Stimulated activated CD8-positive, alpha-beta memory T cell treated with anti-CD3 and anti-CD28 coated beads, Interleukin-2, amount 100 ng/mL, for 1 hour (primary cell): ENCODE measurements at places on chromosomes 7 and 10.

GRCh38 chr7:29565982-29566746, 2.5 kb downstream of the PRR15 start:
- DNase-seq, result no peak

GRCh38 chr7:112640685-112641084, 149.5 kb downstream of the TMEM168 start:
- DNase-seq, result no peak

DNA sequence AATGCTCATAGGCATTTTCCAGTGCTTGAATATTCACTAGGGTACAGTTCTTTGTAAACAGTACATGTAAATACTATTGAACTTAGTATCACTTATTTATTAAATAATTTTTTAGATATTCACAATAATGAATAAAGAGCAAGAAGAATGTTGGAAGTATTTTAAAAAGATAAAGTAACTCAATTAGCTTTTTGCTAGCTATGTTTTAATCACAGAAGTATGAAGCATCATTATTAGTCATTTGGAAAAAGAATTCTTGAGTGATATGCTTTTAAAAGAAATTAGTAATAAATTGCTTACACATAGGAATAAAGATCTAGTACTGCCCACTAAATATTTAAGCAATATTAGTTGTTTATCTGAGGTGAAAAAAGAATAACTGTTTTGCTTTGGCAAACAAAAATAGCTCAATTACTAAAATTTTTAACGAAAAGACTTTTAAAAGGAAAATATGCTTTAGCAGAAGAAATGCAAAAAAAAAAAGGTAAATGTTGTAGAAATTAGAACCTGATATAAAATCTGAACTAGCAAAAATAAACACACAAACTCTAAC, 66.5 kb downstream of the SGMS1 start:
- DNase-seq, result no peak

DNA sequence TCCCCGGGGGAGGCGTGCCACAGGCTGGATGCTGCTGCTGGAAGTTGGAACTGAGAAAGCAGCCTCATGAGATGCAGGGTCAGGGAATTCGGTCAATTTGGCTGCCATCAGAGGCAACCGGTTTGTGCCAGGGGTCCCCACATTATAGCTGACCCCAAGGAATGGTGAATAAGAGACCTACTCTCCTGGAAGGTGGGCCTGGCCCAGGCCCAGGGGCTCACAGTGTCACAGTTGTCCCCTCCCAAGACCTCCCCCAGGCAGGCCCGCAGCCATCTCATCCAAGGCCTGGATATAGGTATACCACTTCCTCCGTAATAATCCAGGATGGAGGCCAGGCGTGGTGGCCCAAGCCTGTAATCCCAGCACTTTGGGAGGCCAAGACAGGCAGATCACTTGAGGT, 114.6 kb downstream of the NPTX2 start:
- DNase-seq, result no peak

GRCh38 chr7:101790566-101791293, 26.7 kb upstream of the CUX1 start:
- no peak for DNase-seq

- DNase-seq, result no peak
These were observed 129.9 kb downstream of the ADARB2 start for GRCh38 chr10:1607466-1607865.

GRCh38 chr10:86393862-86394455, 27.4 kb upstream of the GRID1 start:
- no peak for DNase-seq

GRCh38 chr10:75101416-75102251, 9.8 kb upstream of the SAMD8 start:
- DNase-seq, result no peak

DNA sequence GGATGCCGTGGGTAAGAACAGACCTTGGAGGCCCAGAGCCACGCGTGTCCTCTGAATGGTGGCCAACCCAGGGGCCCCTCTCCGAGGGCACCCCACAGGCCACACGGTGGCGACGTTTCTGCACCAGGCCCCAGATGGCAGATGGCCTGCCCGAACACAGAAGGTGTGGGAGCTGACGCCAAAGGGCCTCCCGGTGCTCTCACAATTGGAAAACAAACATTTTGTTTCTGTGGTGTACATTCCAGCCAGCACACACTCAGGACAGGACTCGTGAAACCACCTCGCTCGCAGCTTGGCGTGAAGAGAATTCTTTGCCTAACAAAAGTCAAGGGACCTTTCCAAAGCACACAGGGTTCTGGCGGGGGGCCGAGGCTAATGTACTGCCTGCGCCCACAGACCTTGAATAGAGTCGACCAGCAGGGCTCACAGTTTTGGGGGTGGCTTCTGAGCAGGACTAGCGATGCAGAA, 112.1 kb downstream of the FAM53B start:
- DNase-seq, result no peak

GRCh38 chr7:41375582-41375981, 327.3 kb downstream of the INHBA start:
- DNase-seq, result no peak

- no peak for DNase-seq
These were observed 202.6 kb downstream of the GALNT17 start for GRCh38 chr7:71334541-71334940.

DNA sequence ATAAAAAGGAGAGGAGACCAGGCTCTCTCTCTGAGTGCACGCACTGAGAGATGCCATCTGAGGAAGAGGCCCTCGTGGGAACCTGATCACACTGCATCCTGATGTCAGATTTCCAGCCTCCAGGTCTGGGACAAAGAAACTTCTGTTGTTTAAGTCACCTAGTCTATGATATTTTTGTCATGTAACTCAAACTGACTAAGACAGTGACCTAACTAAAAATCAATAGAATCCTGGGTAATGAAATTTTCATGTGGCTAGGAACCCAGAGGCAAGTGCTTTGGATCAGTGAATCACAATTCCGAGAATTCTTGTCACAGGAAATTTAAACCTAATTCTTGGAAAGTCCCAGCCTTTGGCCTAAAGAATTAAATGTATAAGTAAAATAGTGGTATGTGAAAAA, 107.7 kb downstream of the SLC16A9 start:
- no peak for DNase-seq

- DNase-seq, result no peak
These were observed 22.1 kb downstream of the GNA12 start for GRCh38 chr7:2821842-2822507.

DNA sequence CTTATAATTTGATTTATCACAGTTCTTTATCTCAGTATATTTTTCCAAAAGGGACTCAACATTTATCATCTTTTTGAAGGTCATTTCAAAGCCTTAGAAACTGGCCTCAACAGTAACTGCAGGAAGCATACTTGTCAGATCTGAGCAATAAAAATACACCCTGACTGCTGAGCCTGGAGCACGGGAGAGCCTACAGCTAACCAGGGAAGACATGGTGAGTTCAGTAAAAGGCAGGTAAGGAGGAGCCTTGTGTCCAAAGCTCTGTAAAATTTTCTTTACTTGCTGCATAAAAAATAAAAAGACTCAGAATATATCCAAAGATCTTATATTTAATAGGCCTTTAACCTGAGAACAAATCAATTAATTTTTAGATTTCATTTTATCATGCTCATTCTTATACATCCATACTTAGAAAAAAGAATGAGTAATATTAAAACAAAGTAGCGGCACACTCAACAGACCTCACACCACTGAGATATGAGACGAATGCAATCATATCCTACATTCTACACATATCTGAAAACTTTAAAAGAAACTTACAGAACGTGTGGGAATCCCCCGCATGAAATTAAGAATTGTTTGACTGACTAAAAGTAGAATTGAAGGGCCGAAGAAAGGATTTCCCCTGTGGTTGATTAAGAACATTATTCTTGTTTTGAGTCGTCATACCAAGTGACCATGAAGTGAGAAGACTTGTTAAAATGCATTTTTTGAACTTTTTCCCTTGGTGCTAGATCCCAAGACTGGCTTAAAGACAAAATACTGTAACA, 296.4 kb upstream of the MKLN1 start:
- DNase-seq, result no peak

GRCh38 chr10:86362586-86363183, 3.9 kb downstream of the GRID1 start:
- no peak for DNase-seq

DNA sequence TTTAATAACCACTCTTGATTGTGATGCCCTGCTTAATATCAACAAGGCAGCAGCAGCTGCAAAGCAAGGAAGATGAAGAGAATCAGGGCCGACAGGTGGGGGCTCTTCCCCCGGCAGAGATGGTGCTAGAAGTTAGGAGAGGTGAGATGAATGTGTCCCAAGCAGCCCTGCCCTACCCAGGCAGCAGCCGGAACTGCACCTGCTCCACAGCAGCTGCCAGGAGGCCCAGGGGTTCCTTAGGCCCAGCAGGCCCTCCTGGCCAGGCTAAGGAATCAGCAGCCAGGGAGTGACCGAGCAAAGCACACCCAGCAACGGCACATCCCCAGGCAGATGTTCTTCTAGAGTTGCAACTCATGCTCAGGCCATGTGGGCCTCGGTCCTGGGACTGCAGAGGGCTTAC, 17.9 kb downstream of the AFAP1L2 start:
- no peak for DNase-seq

GRCh38 chr7:121643320-121643719, 229.6 kb upstream of the PTPRZ1 start:
- DNase-seq, result no peak

DNA sequence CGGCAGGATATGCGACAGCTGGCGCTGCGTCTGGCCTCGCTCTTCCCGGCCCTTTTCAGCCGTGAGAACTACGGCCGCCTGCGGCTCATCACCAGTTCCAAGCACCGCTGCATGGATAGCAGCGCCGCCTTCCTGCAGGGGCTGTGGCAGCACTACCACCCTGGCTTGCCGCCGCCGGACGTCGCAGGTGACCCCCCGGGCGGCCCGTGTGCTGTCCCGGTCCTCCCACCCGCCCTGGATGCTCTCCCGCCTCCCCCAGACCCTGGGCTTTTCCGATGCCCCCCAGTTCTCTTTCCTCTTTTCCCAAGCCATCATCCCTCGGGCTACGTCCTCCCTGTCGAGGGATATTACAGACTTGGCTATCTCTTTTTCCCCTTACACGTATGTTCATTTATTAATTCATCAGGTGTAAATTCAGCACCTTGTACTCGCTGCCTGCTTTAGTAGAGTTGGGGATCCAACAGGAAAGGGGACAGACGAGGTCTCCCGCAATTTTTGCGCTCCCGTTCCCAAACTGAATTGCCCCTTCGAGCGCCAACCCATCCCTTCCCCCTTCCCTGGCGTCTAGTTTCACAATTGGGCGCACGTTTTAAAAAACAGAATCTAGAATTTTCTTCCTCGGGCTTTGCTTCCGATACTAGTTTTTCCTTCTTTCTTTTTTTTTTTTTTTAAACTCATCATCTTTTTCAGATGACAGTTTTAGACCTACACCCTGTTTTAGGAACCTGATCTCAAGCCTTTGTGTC, 846 bp downstream of the MINPP1 start:
- peak; percentile 4 for DNase-seq

GRCh38 chr7:135317676-135318325, 84.2 kb downstream of the STRA8 start:
- DNase-seq, result no peak

GRCh38 chr10:131149586-131149985, 161.9 kb downstream of the TCERG1L start:
- no peak for DNase-seq

- DNase-seq, result no peak
These were observed 12.2 kb downstream of the PDCD4 start for GRCh38 chr10:110883924-110884323.

DNA sequence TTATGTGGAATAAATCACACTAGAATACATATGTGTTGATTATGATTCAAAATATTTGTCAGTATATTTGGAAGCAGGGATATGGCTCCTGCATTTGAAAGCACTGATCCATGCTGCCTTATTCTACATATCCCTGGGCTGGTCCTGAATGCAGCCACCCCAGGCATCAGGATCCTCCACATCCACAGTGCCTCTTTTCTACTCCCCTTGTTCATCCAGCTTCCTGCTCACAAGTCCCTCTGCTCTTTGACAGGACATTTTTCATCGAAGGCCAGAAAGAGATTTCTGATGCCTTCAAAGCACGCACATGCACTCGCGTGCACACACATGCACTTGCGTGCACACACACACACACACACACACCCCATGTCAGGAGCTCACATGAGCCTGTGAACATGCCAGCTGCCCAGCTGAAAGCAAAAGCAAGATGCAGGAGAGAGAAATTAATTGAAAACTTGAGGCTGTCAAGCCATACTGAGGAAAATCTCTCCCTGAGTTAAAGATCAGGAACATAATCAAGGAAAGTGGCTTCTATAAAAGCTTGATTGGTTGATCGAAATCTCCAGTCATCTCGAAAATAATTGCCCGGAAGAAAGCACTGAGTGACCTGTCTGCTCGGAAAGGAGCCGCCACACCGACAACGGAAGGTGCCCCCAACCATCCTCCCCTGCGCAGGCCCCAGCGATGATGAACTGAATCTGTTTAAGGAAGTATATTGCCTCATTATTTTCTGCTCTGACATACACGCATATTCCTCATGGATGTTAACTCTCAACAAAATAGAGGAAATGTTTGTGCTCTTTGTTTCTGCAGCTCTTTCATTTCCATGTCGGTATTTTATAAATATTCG, 104.0 kb upstream of the ARID5B start:
- DNase-seq, result no peak

DNA sequence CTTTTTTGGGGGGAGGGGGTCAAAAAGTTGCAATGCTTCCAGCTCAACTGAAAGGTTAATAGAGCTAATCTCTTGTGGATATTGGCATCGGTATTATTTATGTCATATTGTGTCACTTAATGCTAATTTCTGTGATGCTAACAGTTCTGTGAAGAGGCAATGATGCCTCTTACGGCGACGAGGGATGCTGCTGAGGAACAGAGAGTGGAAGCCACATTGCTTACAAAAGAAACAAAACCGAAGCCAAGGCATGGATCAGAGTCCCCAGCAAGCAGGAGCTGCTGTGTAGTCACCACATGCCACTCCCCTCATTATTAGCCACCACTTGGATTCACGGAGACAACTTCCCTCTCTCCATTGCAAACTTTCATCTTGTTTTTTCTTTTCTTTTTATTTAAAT, 536.5 kb upstream of the MGMT start:
- DNase-seq, result no peak

DNA sequence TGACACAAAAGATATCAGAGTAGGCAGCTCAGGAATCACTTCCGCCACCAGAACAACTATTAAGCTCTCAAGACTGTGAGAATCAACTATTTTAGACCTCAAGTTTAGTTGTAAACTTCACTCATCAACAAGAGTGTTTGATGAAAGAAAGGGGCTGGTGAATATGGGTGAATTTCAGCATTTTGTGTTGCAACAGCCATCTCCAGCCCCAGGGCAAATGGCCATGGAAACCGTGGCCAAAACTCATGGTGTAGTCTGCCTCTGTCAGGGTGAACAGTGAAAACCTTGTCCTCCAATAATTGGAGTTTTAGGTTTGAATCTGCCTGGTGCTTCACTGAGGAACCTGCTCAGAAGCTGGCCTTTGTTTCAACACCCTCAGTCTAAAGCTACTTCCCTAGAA, 60.0 kb downstream of the POLR1F start:
- no peak for DNase-seq

DNA sequence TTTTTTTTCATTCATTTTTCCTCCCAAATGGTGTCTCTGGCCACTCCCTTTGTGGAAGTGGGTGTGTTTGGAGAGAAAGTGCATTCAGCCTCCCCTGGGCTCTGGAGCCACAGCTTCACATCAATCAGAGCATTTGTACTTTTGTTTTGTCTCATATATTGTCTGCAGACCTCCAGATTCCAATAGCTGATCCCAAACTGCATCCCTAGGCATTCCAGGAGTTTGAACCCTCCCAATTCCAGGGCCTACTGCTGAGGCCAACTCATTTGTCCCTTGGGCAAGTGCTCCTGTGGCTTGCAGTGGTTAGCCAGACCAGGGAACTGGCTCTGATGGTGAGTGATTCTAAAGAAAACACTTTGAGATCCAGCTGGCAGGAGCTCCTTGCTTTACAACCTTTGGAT, 163.3 kb downstream of the IPMK start:
- DNase-seq, result no peak
